ENCODE measurements at places on chromosomes 12 and 14.

DNA sequence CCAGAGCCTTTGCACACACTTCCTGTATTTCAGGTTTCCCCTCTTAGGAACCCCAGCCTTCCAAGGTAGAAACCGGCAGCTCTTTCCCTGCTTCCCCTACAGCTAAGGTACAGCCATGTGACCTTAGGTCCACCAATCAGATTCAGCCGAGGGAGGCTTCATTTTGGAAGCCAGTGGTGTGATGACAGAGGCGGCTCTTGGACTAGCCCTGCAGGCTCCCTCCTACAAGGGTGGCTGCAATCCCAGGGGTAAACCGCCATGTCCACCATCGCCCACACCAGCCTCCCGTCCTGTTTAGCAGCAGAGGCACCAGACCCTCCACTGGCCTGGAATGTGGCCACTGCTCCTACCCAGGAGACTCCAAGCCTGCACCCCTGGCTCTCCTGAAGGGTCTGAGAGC lies 65.6 kb downstream of the SERPINA3 start:
- peaks cover 2% of the 10 kb centered on the region for H3K27me3 ChIP-seq
- H3K36me3 ChIP-seq, result no peaks in the 10 kb centered on the region
- DNase-seq, result peak; percentile 59
- no peak overlapping the region for H3K27ac ChIP-seq
- peaks cover 11% of the 10 kb centered on the region for H3K4me1 ChIP-seq
- H3K4me3 ChIP-seq, result no peak overlapping the region

GRCh38 chr12:111748867-111749266 lies 17.9 kb upstream of the ALDH2 start:
- peaks cover 18% of the 10 kb centered on the region for H3K36me3 ChIP-seq
- no peaks in the 10 kb centered on the region for H3K4me1 ChIP-seq

DNA sequence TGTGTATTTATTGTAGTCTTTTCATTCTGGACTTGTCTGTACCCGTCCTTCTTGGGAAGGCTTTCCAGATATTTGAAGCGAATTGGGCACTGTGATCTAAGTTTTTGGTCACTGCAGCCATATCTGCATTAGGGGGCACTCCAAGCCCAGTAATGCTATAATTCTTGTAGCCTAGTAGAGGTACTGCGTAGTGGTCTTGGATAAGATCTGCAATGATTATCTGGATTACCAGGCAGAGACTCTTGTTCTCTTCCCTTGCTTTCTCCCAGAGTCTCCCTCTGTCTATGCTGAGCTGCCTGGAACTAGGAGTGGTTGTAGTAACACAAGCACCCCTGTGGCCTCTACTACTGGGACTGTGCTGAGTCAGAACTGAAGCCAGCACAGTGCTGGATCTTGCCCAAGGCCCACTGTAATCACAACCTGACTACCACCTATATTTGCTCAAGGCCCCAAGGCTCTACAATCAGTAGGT lies 30.0 kb downstream of the SLC38A2 start:
- H3K27me3 ChIP-seq, result no peaks in the 10 kb centered on the region
- peaks cover 2% of the 10 kb centered on the region for H3K36me3 ChIP-seq
- no peak overlapping the region for H3K4me3 ChIP-seq

DNA sequence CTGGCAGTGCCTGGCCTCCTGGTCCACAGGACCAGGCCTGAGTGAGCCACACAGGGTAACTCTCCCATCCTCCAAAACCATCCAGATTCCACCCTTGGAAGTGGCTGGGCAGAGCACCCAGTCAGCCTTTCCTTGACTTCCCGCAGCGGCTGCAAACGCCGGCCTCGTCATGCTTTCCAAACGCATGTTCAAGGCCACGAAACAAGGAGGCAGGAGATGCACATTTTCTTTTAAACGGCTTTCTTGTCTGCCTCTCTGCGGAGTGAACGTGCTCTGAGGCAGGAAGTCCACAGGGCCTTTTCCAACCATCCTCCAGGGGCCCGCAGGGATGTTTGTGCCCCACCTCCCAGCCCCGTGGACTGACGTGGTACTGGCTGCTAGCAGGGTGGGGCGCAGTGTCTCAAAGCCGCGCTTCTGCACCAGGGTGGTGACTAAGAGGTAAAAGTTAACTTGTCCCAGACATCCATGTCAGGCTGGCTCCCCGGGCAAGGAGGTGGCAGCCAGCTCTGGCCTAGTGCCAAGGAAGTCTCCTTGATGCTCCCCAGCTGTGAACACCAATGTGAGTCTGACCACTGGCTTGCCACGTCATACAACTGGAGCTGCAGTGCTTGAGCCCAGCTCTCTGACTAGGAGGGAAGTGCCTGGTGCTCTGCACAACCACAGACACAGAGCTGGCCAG lies 45.0 kb downstream of the KCNA5 start:
- H3K27ac ChIP-seq, result peak overlapping the region; percentile 43
- peaks cover 1% of the 10 kb centered on the region for H3K27me3 ChIP-seq
- H3K4me1 ChIP-seq, result peaks cover 40% of the 10 kb centered on the region
- no peak overlapping the region for H3K4me3 ChIP-seq

- peaks cover 6% of the 10 kb centered on the region for H3K4me1 ChIP-seq
- H3K27ac ChIP-seq, result no peak within 1 kb of the TSS
- no peak within 1 kb of the TSS for H3K4me3 ChIP-seq
- no peak for DNase-seq
- H3K36me3 ChIP-seq, result peaks cover 6% of the 10 kb centered on the region
- no peaks in the 10 kb centered on the region for H3K27me3 ChIP-seq
Measured at GRCh38 chr12:14938301-14938700, at the start of gene ERP27. TSS of gene ERP27 (minus strand) at chr12:14938537. CDS start at chr12:14938508, 29 bp downstream.

GRCh38 chr14:66432334-66432733 lies 53.8 kb upstream of the CCDC196 start:
- no peak overlapping the region for H3K27ac ChIP-seq
- H3K4me1 ChIP-seq, result no peaks in the 10 kb centered on the region
- no peak for DNase-seq
- H3K36me3 ChIP-seq, result no peaks in the 10 kb centered on the region
- no peak overlapping the region for H3K4me3 ChIP-seq

GRCh38 chr12:2834581-2835491 lies at the start of gene NRIP2:
TSS of gene NRIP2 (minus strand) at chr12:2835035. CDS start at chr12:2834983, 52 bp downstream.
- H3K27me3 ChIP-seq, result no peaks in the 10 kb centered on the region
- peak within 1 kb of the TSS; percentile 49 for H3K4me3 ChIP-seq
- peaks cover 7% of the 10 kb centered on the region for H3K36me3 ChIP-seq
- DNase-seq, result no peak
- peaks cover 26% of the 10 kb centered on the region for H3K4me1 ChIP-seq

DNA sequence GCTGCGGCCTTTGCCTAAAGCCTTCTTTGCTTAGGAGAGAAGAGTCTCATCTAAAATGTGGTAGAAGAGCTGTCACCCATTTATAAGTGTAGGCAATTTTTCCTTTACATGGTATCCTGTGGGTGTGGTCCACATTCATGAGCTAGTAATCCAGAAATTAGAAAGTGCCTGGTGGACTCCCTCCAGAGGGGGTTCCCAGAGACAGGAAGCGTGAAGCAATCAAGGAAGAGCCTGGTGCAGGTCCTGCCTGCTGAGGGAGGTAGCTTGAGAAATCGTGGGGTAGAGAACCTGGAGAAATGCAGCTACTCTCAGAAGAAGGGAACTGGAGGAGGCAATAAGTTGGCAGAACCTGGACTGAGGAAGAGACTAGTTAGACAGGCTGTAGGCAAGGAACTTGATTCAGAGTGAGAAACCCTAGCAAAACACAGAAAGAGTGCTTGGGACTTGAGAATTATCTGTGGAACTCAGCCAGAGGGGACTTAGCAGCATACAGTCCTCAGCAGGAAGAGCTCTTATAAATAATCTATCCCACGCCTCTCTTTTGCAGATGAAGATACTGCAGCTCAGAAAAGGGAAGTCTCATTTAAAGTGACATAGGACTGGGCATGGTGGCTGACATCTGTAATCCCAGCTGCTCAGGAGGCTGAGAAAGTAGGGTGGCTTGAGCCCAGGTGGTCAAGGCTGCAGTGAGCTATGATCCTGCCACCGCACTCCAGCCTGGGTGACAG lies 182.4 kb upstream of the CCND2 start:
- H3K4me1 ChIP-seq, result peaks cover 18% of the 10 kb centered on the region
- peaks cover 15% of the 10 kb centered on the region for H3K27me3 ChIP-seq
- H3K4me3 ChIP-seq, result no peak overlapping the region
- no peak overlapping the region for H3K27ac ChIP-seq

- no peak for DNase-seq
- peak overlapping the region; percentile 84 for H3K27ac ChIP-seq
- H3K4me1 ChIP-seq, result peaks cover 11% of the 10 kb centered on the region
- no peak overlapping the region for H3K4me3 ChIP-seq
Measured at GRCh38 chr14:63777024-63777423, 49.2 kb upstream of the SGPP1 start.

- H3K27me3 ChIP-seq, result no peaks in the 10 kb centered on the region
- H3K4me3 ChIP-seq, result no peak overlapping the region
- H3K36me3 ChIP-seq, result no peaks in the 10 kb centered on the region
- no peaks in the 10 kb centered on the region for H3K4me1 ChIP-seq
- no peak overlapping the region for H3K27ac ChIP-seq
- DNase-seq, result no peak
Measured at GRCh38 chr12:7877420-7877819, 4.7 kb upstream of the SLC2A14 start.

DNA sequence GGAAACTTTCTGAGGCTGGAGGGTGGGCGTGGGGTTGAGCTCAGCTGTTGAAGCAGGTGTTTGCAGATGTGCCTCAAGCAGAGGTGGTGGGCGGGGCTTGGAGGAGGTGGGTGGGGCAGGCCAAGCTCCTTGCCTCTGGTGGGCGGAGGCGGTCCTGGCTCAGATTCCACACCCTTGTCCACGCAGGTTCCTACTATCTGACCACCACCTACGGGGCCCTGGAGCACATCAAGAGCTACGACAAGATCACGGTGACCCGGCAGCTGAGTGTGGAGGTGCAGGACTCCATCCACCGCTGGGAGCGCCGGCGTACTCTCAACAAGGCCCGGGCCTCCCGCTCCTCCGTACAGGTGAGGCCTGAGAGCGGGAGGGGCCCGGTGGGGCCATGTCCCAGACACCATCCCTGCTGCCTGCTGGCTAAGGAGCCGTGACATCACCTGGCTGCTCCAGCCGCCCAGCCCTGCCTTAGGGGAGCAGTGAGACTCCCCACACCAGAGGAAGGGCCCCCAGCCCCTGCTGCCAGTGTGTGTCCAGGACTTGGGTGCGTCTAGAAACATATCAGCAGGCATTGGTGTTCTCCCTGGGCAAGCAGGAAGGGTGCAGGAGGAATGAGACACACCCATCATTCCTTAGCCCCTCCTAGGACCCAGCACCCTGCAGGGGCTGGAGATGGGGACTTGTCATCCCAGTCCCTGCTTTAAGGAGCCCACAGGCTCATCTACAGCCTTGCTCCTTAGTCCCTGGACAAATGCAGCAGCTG lies 63.4 kb downstream of the LGMN start:
- DNase-seq, result peak; percentile 91
- no peaks in the 10 kb centered on the region for H3K27me3 ChIP-seq
- H3K27ac ChIP-seq, result no peak overlapping the region
- no peak overlapping the region for H3K4me3 ChIP-seq
- peaks cover 4% of the 10 kb centered on the region for H3K4me1 ChIP-seq

GRCh38 chr12:92021666-92022035 lies 124.0 kb downstream of the BTG1 start:
- no peak for DNase-seq
- no peaks in the 10 kb centered on the region for H3K36me3 ChIP-seq
- no peaks in the 10 kb centered on the region for H3K27me3 ChIP-seq
- H3K4me1 ChIP-seq, result peaks cover 11% of the 10 kb centered on the region
- H3K27ac ChIP-seq, result no peak overlapping the region

DNA sequence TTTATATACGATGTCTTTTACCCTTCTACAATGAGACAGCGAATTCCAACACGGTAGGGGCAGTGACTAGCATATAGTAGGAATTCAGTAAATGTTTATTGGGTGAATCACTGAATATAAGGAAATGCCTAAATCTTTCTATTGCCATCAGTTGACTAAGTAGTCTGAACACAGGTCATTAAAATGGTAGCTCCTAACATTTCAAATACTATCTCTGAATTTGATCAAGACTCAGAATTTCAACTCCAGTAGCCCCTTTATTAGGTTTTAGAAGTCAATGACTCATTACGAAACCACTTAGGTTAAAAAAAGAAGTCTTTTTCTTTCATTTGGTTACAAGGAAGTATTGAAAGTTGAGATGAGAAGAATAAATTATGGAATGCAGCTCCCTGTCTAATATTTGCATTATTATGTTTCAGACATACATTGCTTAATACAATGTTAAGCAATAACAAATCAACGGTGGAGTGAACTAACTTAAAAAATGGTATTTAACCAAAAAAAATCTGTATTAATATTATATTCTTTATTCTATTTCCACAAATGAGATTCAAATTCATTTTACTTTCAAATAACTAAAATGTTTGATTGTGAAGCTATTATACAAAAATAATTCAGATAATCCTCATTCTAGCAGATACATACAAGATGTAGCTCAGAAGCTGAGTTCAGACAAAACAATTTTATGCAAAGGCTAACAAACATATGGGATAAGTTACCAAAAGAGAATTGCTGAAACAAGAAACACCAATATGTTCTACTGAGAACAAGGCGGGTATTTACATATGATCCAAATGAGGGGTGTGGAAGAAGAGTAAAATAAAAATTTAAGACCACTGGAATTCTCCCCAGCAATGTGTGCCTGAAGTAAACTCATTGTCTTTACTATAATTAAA lies 302.7 kb downstream of the CEP128 start:
- H3K36me3 ChIP-seq, result no peaks in the 10 kb centered on the region
- H3K27me3 ChIP-seq, result no peaks in the 10 kb centered on the region
- H3K4me3 ChIP-seq, result no peak overlapping the region
- no peak for DNase-seq
- H3K27ac ChIP-seq, result peak overlapping the region; percentile 90

DNA sequence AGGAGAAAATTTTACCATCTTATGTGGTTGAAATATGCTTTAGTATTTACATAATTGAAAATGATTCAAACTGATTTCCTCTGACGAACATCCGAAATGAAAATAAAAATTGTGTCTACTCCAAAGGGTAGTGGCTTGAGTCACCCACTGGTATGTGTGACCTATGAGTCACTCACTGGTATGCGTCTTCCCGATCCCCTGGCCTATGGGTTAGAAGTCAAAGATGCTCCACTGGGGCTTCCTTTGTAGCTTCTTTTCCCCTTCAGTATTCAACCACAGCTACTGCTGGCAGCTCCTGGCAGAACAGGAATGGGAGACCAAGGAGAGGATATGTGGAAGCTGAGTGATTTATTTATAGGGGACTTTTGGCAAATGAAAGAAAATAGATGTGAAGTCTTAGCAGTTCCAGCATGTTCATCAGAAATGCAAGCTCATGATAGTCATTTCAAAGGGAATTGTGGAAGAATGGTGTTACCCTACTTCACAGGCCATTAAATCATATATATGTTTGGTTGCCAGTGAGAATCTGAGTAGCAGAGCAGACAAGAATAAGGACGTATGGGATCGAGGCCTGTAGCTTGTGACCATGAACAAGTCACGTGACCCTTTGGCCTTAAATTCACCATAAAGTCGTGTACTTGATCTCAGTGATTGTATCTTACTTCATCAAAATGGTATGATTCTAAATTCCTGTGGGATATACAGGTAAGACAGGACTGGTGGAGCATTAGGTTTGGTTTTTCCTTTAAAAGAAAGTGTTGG lies 108.3 kb downstream of the CRADD start:
- H3K4me1 ChIP-seq, result peaks cover 63% of the 10 kb centered on the region
- no peaks in the 10 kb centered on the region for H3K27me3 ChIP-seq
- no peaks in the 10 kb centered on the region for H3K36me3 ChIP-seq
- peak overlapping the region; percentile 13 for H3K4me3 ChIP-seq
- DNase-seq, result no peak

Data from chondrocyte (in vitro differentiated cells).